ENCODE measurements at places on chromosomes 16 and 17.

GRCh38 chr16:66511602-66512271 is 38.2 kb downstream of the TK2 start:
- DNase-seq, result no peak

- no peak for DNase-seq
These were observed 6.8 kb upstream of the ANKS4B start for GRCh38 chr16:21226749-21227148.

DNA sequence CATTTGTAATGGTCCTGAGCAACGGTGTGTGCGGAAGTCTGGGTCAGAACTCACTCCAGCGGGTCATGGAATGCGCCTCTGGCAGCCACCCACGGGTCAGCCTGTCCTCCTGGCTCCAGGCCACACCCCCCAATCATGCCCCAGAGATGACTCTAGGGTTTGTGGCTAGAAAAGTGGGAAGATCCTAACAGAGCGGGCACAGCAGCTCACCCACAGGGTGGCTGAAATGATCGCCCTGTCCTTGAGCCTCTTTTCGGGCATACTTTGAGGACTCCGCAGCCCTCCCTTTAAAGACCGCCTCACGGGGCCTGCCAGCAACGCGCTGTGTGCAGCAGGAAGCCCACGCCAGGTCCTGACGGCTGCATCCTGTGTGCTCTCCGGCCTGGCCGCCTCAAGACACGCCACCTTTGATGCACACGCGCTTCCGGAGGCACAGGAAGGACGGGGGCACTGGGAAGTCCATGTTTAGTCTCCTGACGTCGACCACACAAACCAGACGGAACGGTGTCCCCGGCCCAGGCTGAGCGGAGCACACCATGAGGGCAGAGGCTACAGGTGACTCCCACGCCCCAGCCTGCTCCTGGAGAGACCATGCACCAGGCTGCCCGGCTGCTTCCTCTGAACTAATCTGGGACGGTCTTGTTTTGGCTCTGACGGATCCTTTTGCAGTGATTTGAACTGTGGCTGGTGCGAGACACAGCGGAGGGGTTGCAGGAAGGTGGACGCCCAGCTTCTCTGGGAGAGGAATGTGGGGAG is 92.9 kb downstream of the TBC1D16 start:
- no peak for DNase-seq

DNA sequence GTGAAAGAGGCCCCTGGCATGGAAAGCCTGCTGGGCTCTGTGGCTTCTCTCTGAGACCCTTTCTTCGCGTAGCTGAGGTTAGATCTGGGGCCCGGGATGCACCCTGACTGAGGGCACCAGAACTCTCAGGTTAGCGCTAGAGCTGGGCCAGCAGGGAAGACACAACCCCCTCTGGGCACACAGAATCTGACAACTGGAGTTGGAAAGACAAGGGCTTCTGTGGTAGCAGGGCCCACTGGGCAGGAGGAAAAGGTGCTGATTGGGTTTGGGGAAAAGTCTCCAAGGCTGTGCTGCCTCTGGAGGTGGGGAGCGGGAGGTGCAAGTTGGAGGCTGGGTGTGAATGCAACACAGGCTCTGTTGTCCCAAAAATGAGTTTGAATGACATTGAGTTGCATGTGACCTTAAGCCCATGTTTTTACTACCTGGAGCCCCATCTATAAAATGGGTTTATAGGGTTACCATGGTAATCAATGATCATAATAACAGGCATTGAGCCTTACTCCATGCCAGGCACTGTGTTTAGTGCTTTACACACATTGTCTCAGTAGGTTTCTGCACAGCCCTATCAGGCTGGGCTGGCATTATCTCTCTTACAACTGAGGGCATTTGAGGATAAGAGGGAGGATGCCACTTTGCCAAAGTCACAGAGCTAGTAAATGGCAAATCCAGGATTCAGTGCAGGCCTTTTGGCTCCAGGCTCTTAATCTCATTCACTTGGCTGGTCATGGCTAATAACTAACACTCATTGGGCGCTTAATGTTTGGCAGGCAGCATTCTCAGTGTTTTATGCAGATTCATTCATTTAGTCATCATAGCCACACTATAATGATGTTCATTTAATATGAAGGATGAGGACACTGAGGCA is 9.5 kb upstream of the IGFBP4 start:
- DNase-seq, result no peak

DNA sequence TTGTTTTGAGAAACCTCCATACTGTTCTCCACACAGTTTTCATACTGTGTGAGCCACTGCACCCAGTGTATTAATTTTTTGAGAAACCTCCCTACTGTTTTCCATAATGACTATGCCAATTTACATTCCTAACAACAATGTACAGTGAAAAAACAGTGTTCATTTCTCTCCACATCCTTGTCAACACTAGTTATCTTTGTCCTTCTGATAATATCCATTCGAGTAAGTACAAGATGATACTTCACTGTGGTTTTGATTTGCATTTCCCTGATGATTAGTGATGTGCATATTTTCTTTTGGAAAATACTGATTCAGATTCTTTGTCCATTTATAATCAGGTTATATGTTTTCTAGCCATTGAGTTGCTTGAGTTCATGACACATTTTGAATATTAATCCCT is 462.0 kb downstream of the CDH11 start:
- DNase-seq, result no peak
